ENCODE measurements at places on chromosomes 4 and X.
A peak's percentile ranks its signal among the peaks of the same experiment; 100 is the strongest.

DNA sequence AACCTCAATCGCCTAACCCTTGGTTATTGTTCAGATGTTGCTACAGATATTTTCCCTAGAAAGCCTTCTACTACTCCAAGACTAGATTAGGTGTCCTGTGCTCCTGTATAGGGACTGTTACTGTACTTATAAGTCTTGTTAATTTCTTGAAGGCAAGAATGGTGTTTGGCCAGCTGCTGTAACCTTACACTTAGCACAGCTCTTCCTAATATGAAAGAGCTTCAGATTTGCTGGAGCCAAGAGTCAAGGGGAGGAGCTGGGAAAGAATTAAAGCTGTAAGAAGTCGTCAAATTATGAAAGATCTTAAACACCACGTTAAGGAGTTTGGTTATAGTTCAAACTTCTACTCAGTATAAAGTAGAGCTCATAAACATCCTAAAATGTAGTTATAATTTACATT is 245.9 kb upstream of the TLL1 start:
- no peak for DNase-seq

DNA sequence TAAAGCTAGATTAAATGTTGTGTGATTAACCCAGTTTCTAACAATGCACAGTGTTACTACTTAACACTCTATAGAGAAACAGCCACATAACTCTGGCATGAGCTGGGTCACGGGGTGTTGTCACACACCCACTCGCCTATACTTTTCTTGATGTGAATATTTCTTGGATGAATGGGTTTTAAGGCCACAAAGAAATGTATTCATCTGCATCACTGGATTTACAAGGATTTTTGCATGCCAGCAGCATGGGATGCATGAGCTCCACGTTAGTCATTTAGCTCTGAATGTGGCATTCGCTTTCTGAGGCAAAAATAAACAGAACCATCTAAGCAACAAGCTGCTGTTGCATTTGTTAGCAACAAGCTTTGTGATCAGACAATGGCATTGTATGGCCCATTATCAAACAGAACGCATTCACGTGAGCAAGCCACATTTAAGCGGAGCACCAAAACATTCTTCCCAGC is 89.7 kb downstream of the LRP2BP start:
- peak; percentile 84 for DNase-seq

- peak; percentile 11 for DNase-seq
Measured at GRCh38 chrX:72621625-72622485, 49.2 kb upstream of the HDAC8 start.

GRCh38 chr4:56799824-56800756 is 21.4 kb downstream of the SPINK2 start:
- DNase-seq, result peak; percentile 73

DNA sequence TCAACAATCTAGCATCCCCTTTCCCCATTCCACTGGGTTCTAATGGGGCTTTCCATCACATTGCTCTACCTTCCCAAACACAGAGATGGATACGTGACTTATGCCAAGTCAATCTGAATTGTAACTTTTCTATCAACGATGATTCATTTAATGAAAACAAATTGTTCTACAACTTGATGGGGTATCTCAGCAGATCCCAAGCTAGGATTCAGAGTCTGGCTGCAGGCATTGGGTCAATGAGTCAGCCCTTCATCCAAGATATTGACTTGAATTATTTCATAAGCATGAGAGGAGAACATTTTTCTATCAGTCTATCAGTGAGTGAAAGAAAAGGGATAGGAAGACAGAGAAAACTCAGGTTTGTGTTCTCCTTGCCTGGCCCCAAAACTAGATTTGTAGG is 15.0 kb upstream of the HPGDS start:
- DNase-seq, result no peak

DNA sequence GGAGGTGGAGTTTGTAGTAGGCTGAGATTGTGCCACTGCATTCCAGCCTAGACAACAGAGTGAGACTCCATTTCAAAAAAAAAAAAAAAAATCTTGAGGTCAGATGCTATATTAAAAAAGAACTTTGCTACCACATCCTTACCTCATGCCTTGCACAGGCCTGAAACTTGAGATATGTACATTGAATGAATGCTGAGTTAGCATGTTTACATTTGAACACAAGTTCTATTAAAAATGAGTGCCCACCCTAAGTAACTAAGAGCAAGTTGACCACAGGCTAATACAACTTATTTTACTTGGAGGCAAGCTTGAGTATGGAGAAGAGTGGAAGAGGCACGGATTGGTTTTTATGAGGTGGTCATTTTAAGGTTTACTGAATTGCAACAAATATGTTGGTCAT is 276.6 kb upstream of the GATB start:
- DNase-seq, result no peak

GRCh38 chr4:115769396-115769795 is 656.0 kb upstream of the NDST4 start:
- DNase-seq, result no peak

GRCh38 chr4:67371615-67372014 is 173.7 kb downstream of the CENPC start:
- DNase-seq, result no peak

DNA sequence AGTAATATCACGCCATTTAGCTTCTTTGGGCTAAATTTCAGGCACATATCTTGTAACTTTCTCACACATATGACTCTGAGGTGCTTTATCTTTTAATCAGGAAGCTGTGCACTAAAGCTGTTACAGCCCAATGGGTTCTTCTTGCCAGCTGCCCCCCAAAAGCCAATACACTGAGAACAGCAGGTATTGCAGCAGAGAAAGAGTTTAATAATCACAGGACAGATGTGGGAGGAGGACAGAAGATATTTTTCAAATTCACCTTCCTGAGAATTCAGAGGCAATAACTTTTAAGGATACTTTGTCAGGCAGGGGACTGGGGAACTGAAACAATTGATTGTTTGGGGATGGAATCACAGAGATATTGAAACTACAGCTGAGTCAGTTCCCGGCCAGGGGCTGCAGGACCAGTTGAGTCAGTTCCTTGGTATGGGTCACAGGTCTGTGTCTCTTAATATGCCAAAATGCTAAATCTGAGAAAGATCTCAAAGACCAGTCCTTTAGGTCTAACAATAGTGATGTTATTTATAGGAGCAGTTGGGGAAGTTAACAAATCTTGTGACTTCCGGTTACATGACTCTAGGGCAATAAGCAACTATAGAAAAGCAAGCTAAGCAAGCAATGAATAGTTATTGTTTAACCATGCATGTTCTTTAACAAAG is 28.1 kb downstream of the DDIT4L start:
- no peak for DNase-seq

GRCh38 chrX:12657881-12658280 is 133.3 kb upstream of the PRPS2 start:
- DNase-seq, result no peak

GRCh38 chr4:98446499-98447375 is 185.6 kb downstream of the RAP1GDS1 start:
- DNase-seq, result peak; percentile 69

DNA sequence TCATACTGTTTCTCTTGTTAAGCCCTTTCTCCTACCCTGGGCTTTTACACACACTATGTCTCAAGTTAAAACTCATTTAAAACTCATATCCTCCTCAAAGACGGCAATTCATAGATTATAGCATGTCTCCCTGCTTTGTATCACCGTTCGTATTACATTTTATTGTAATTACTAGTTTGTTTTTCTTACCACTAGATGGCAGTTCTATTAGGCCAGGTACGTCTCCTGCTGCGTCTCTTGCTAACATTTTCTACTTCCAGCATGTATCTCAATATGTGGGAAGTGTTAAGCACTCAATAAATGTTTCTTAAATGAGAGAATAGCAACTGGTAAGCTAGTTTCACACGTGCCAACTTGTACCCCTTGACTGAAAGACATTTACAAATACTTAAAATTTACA is 450.3 kb upstream of the PCDH7 start:
- DNase-seq, result no peak

DNA sequence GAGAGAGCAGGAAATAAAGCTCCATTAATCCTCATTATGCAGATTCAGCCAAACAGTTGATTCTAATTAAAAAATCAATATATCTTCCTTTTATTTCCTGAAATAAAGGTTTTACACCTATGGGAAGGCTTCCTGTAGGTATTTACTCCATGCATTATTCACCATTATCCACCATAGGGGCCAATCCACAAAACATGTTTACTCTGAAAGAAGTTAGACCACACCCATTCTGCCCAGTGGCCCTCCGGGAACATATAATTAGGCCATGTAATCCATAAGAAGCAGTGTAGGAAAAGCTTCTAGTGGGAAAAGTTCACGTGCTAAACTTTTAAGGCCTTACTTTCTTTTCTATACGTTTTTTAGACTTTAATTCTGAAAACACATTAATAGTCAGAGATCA is 57.7 kb downstream of the SAT1 start:
- no peak for DNase-seq

DNA sequence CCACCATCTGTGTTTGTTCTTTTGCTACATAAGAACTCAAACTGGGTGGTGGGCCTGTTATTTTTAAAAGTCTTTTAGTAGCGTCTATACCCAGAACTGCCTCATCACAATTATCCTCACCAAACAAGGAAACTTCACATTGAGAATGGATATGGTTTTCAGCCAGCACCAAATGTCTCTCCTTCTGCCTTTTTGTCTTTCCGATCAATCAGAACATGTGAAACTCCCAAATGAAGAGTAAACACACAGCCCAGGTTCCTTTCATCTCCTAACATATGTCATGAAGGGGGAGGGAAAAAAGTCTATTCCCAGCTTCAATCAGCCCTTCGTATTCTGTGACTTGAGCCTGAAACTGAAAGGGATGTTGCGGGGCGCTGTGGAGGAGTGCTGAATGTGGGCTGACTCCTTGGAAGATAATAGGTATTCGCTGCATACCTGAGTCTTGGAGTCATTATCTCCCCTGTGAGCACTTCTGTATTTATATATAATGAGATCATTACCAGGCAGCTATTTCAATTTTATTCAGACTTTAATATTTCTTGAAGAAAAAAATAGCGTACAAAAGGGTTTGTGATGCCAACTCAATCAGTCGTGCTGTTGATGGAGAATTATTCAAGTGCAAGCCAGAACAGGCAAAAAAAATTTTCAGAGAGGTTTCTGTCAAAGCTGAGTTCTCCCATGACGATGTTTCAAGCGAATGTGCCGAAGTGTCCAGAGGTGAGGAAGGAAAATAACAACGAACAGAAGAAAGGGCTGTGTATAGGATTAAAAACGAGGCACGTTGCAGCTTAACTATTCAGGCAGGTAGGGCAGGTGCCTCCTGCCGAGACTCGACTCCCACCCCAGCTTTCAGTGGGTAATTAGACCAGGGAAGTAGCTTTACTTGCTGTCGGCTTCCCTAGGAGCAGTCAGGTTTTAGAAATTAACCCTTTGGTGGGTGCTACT is 163.9 kb upstream of the NOCT start:
- DNase-seq, result peak; percentile 44
